ENCODE measurements at places on chromosomes 11 and 22. TPM values are rescaled to one million over a fixed set of nuclear protein-coding genes. Genes with fewer than 3 reads are reported as not detected.

GRCh38 chr22:22201185-22201929, 43.2 kb upstream of the VPREB1 start:
- peaks cover 9% of the 10 kb centered on the region for H3K27me3 ChIP-seq
- no peak overlapping the region for H3K4me3 ChIP-seq
- H3K27ac ChIP-seq, result no peak overlapping the region
- DNase-seq, result peak; percentile 70

- no peaks in the 10 kb centered on the region for H3K36me3 ChIP-seq
- H3K4me1 ChIP-seq, result no peaks in the 10 kb centered on the region
- peaks cover 6% of the 10 kb centered on the region for H3K27me3 ChIP-seq
- DNase-seq, result no peak
- H3K27ac ChIP-seq, result no peak overlapping the region
Observed at GRCh38 chr11:47438721-47439120, 10.2 kb downstream of the RAPSN start.

- H3K4me1 ChIP-seq, result peaks cover 5% of the 10 kb centered on the region
- H3K4me3 ChIP-seq, result peak overlapping the region; percentile 25
- peaks cover 58% of the 10 kb centered on the region for H3K27me3 ChIP-seq
- H3K27ac ChIP-seq, result no peak overlapping the region
- peak; percentile 79 for DNase-seq
Observed at GRCh38 chr11:61509043-61510029, 787 bp downstream of the LRRC10B start.

- no peak for DNase-seq
- H3K27me3 ChIP-seq, result peaks cover 2% of the 10 kb centered on the region
- H3K4me3 ChIP-seq, result no peak overlapping the region
- no peak overlapping the region for H3K27ac ChIP-seq
- peaks cover 2% of the 10 kb centered on the region for H3K4me1 ChIP-seq
Observed at GRCh38 chr11:8229299-8230177, 34.1 kb downstream of the LMO1 start.

- no peaks in the 10 kb centered on the region for H3K4me1 ChIP-seq
- no peak for DNase-seq
- H3K27ac ChIP-seq, result no peak overlapping the region
- H3K4me3 ChIP-seq, result no peak overlapping the region
- no peaks in the 10 kb centered on the region for H3K36me3 ChIP-seq
Observed at GRCh38 chr11:35983981-35984380, 40.1 kb downstream of the LDLRAD3 start.

- H3K27me3 ChIP-seq, result peaks cover 17% of the 10 kb centered on the region
- no peaks in the 10 kb centered on the region for H3K36me3 ChIP-seq
- no peak for DNase-seq
- H3K4me3 ChIP-seq, result no peak overlapping the region
- no peaks in the 10 kb centered on the region for H3K4me1 ChIP-seq
Observed at GRCh38 chr11:67517784-67518552, 5.3 kb downstream of the CABP2 start.

DNA sequence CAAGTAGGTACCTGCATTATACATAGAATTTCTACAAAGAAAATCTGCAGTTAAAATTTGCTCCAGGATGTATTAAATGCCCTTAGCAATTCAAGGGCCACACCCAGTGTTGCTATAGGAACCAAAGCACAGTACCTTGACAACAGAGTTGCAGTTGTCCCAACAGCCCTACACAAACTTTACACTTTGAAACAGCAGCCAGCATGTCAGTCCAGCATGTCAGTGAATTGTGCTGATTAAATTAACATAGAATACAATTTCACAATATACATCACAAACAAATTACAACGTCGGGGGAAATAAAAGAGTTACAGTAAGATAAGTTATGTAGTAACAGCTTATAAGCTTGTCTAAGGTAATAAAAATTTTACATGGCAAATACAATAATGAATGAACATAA, 389.2 kb downstream of the SOX6 start:
- H3K27me3 ChIP-seq, result peaks cover 5% of the 10 kb centered on the region
- H3K36me3 ChIP-seq, result no peaks in the 10 kb centered on the region
- H3K4me1 ChIP-seq, result no peaks in the 10 kb centered on the region
- H3K27ac ChIP-seq, result no peak overlapping the region
- H3K4me3 ChIP-seq, result no peak overlapping the region
- no peak for DNase-seq

GRCh38 chr11:3147257-3147619, 17.9 kb downstream of the OSBPL5 start:
- H3K4me3 ChIP-seq, result no peak overlapping the region
- H3K36me3 ChIP-seq, result no peaks in the 10 kb centered on the region
- no peaks in the 10 kb centered on the region for H3K27me3 ChIP-seq
- no peak for DNase-seq
- H3K4me1 ChIP-seq, result peaks cover 3% of the 10 kb centered on the region
- H3K27ac ChIP-seq, result no peak overlapping the region

GRCh38 chr11:1693327-1694063, 3.5 kb upstream of the KRTAP5-6 start:
- H3K4me1 ChIP-seq, result peaks cover 6% of the 10 kb centered on the region
- H3K36me3 ChIP-seq, result no peaks in the 10 kb centered on the region
- peaks cover 32% of the 10 kb centered on the region for H3K27me3 ChIP-seq
- H3K27ac ChIP-seq, result peak overlapping the region; percentile 46
- peak overlapping the region; percentile 56 for H3K4me3 ChIP-seq

The PDGFD gene
- 1.3 TPM for total RNA-seq

The SCGB1A1 gene
- not detected for total RNA-seq

The CTR9 gene
- 47.6 TPM for total RNA-seq

The LRRC74B gene
- not detected for total RNA-seq

All from activated naive CD8-positive, alpha-beta T cell treated with anti-CD3 and anti-CD28 coated beads, Interleukin-2, amount 10 ng/mL, durations not matched to agents 7 days and 5 days (primary cell).